ENCODE measurements at places on chromosomes 5 and 9.

DNA sequence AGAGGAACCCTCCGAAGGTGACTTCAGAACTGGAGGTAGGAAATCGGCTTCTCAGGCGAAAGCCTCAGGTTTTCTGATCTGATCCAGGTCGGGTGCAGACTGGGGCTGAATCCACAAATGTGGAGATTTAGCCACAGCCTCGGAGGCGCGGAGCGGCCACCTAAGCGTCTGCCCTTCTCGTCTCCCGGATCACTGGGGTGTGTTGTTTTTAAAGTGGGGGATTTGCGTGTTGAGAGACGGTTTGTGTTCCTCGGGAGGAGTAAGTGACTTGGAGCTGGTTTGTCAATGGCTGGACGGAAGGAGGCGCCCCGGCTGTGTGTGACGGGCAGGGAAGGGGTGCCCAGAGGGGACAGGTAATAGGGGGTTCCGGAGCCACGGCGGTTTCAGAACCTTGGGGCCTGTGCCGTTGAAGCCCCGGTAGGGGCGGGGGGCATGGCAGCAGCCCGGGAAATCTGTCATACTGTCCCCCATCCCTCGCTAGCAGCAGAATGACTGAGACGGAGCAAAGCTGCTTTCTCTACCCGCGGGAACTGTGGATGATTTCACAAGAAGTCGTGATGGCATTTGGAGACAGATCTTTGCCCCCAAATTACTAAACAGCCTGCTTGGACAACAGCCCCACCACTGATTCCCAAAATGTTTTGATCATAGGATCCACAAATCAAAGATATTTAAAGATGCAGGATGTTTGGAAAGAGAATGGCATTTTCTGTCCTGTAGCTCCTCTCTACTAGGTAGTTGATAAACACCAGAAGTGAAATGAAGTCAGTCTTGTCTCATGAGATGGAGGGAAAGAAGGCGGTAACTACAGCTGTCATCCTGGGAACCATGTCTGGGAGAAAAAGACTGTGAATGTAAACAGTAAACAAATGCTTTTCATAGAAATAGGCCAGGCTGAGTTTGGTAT, 216.5 kb downstream of the PDZD2 start:
- DNase-seq, result no peak

GRCh38 chr9:134648701-134649530, 7.3 kb downstream of the COL5A1 start:
- DNase-seq, result no peak

GRCh38 chr5:176440927-176441706, 7.1 kb upstream of the FAF2 start:
- DNase-seq, result no peak

DNA sequence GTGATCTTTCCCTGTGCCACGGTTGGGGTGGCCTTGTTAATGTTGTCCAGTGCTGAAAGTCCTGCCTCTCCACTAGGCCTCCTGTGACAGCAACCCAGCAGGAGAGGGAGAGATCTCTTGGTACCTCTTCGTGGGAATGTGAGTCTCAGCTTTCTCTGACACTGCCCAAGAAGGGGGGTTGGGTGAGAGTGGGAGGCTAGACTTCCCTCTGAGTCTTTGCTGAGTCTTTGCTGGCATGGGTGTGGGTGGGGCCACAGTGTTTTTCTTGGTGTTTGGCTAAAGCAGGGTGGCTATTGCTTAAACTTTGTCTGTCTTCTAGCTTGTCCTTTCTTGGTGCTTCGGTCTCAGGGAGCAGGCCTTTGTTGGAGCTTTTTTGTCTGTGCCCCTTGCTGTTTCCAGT, 145.6 kb downstream of the GNA14 start:
- no peak for DNase-seq

- DNase-seq, result no peak
Observed at GRCh38 chr5:179195561-179196404, 135.6 kb downstream of the ZNF354C start.

GRCh38 chr5:17219992-17220391, 2.6 kb downstream of the BASP1 start:
- no peak for DNase-seq

- DNase-seq, result no peak
Observed at GRCh38 chr5:58317009-58317408, 142.9 kb downstream of the PLK2 start.

GRCh38 chr9:2281803-2282185, 266.6 kb downstream of the SMARCA2 start:
- no peak for DNase-seq

Measured in activated naive CD4-positive, alpha-beta T cell (primary cell).